Heart left ventricle (tissue), 16 donors: ENCODE measurements at places on chromosomes 13 and 19.

DNA sequence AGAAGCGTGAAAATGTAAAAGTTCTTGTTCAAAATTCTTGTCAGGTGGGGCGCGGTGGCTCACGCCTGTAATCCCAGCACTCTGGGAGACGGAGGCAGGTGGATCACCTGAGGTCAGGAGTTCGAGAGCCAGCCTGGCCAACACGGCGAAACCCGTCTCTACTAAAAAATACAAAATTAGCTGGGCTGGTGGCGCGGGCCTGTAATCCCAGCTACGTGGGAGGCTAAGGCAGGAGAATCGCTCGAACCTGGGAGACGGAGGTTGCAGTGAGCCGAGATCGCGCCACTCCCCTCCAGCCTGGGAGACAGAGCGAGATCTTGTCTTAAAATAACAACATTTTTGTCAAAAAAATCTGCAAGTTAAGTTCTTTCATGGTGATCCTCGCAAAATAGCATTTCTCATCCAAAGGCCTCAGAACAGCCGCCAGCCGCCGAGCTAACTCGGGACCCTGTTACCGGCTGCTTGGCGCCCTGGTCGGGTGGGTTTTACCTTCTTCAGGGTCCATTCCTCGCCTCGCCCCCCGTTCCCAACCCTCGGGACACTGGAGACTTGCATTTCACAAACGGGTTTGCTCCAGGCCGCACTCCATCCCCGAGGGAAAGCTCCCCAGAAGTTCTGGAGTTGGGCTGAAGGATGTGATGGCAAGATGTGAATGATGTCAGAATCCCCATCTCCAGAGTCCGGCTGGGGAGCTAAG, 1.6 kb downstream of the LATS2 start:
- no peak for DNase-seq

DNA sequence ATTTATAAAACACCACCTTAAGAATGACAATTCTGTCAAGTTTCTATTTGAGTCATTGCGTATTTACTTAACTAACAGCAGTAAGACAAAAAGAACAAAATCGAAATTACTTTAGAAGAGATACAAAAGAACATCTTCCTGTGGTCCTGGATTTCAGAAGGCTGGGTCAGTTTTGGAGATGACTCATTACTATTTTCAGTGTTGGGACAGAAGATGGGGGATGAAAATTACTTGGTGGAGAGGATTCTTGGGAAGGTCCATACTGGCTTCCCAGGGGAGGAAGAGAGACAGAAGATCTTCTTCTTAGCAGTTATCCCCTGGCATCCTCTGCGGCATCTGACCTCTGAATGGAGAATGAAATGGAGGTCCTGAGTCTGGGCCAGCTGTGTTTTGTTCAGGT, 33.5 kb upstream of the CSNK1A1L start:
- DNase-seq: no peak

DNA sequence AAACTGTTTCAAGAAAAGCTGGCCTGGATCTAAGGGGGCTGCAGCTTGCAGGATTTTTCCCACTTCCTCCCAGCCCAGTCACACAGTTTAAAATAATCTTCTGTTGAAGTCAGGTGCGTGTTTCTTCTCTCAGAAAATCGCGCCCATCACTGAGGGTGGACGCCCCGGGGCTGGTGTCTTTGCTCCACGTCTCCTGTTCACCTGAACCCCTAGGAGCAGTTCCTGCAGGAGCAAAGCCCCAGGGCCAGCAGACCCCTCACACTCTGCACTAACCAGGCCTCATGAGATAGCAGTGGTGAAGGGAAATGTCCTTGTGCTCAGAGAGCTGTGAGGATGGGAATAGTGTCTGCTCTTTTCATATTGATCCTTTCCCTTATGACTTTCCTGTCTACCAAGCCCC, 920 bp upstream of the SIGLEC7 start:
- no peak for DNase-seq

- DNase-seq: no peak
Measured at GRCh38 chr19:12953799-12954611, 3.0 kb downstream of the GADD45GIP1 start.

DNA sequence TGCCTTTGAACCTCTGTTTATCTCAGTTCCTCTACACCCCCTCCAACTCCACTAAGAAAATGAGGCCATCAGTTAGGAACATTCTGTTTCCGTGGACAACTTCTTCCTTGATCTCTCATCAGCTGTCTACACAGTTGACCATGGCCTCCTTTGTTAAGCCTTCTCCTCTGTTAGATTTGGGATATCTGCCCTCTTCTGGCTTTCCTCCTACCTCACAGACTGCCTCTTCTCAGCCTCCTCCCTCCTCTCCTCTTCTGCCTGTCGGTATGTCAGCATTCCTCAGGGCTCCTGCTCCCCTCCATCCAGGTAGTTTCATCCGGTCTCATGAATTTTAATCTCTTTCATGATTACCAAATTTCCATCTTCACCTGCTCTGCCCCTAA, 454.9 kb downstream of the FOXO1 start:
- no peak for DNase-seq

GRCh38 chr19:33280351-33280921, 21.9 kb downstream of the CEBPA start:
- DNase-seq: no peak

DNA sequence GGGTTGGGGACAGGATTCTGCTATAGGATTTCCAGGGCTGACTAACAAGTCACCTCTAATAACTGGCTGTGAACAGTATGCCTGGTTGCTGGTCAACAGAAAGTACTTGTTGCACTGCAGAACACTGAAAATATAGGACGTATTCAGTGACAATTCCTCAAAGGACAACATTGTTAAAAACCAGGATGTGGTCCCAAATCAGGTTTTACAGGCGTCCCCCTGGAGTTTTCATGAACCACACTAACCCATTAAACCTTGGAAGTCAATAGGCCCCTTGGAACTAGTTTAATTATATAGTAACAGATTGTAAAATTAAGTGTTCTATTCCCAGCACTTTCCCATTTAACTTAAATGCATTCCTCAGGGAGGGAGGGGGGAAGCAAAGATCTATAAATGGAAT, 495.4 kb downstream of the TBC1D4 start:
- DNase-seq: no peak

DNA sequence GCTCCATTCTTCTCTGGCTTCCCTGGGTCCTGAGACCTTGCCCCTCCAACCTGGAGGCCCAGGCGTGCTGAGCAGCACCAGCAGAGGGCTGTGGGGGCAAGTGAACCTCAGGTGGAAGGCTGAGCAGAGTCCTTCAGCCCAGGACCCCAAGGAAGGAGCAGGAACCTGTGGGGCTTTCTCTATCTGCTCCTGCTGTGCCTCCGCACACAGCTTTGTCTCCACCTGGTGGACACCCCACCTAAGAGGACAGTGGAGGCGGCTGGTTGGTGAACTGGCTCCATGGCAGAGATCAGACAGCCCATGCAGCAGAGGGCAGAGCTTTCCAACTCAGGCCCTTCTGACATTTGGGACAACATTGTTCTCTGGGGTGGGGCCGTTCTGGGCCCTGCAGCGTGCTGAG, 19.7 kb downstream of the ZFR2 start:
- peak; percentile 46 for DNase-seq

DNA sequence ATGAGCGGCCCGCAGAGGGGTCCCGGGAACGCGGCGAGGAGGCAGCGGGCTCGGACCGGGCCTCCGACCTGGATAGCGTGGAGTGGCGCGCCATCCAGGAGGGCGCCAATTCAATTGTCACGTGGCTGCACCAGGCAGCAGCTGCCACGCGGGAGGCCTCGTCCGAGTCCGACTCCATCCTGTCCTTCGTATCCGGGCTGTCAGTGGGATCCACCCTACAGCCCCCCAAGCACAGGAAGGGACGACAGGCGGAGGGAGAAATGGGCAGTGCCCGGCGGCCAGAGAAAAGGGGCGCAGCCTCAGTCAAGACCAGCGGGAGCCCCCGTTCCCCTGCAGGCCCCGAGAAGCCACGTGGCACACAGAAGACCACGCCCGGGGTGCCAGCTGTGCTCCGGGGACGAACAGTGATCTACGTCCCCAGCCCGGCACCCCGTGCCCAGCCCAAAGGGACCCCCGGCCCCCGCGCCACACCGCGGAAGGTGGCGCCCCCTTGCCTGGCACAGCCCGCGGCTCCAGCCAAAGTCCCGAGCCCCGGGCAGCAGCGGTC, 10.7 kb downstream of the C19orf25 start:
- no peak for DNase-seq

DNA sequence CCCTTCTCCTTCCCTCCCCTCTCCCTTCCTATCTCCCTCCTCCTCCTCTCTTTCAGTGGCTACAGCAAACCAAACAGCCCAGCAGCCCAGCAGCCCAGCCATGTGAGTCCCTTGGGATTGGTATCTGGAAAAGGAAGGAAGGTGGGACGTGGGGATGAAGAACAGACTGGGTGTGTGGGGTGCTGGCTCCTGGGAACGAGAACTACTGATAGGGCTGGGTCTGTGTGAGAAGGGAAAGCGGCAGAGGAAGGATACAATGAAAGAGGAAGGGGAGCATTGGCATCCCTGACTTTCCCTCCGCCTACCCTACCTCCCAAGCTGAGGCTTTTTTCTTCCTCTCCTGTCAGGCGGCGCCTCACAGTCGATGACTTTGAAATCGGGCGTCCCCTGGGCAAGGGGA, 863 bp downstream of the AURKC start:
- no peak for DNase-seq

DNA sequence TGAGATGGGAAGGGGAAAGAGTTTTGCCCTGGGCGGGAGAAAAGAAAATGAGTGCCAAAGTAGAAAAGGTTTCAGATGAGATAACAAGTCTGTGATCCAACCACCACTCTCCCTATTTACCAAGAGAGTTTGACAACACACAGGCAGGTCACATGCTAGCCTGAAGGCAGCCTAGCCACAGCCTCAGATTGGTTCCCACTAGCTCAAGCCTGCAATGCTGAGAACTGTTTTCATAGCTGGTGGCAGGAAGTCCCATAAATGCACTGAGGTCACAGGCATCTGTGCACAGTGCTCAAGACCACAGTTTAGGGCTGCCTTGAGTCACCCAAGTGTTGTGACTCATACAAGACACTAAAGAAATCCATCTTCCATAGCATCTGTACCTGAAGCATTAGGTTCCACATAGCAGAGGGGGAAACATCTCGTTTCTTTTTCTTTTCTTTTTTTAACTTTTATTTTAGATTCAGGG, 18.5 kb upstream of the POP4 start:
- no peak for DNase-seq

DNA sequence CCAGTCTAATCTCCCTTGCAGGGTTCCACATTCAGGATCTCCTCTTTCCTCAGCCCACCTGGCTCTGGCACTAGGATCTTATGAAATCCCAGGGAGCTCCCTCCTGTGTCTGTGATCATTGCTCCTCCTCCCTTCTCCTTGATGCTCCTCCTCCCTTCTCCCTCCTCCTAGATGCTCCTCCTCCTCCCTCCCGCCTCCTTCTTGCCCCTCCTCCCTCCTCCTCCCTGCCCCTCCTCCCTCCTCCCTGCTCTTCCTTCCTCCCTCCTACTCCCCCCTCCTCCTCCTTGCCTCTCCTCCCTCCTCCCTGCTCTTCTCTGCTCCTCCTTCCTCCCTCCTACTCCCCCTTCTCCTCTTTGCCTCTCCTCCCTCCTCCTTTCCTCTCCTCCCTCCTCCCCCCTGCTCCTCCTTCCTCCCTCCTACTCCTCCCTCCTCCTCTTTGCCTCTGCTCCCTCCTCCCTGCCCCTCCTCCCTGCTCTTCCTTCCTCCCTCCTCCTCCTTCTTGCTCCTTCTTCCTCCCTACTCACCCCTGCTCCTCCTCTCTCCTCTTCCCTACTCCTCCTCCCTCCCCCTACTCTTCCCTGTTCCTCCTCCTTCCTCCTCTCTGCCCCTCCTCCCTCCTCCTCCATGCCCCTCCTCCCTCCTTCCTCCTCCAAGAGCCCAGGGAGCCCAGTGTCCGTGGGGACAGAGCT, 14.9 kb upstream of the ZBTB7A start:
- DNase-seq: no peak

- DNase-seq: no peak
Measured at GRCh38 chr19:1063909-1064660, 2.9 kb upstream of the ARHGAP45 start.

DNA sequence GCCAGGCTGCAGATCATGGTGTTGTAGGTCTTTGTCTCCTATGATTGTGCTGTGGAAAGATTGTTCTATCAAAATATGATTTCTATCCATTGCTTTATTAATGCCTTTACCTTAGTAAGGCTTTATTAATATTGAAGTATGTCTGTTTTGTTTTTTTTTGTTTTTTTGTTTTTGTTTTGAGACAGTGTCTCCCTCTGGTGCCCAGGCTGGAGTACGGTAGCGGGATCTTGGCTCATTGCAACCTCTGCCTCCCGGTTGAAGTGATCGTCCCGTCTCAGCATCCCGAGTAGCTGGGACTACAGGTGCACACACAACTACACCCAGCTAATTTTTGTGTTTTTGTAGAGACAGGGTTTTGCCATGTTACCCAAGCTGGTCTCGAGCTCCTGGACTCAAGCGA, 7.7 kb downstream of the IRGC start:
- no peak for DNase-seq

DNA sequence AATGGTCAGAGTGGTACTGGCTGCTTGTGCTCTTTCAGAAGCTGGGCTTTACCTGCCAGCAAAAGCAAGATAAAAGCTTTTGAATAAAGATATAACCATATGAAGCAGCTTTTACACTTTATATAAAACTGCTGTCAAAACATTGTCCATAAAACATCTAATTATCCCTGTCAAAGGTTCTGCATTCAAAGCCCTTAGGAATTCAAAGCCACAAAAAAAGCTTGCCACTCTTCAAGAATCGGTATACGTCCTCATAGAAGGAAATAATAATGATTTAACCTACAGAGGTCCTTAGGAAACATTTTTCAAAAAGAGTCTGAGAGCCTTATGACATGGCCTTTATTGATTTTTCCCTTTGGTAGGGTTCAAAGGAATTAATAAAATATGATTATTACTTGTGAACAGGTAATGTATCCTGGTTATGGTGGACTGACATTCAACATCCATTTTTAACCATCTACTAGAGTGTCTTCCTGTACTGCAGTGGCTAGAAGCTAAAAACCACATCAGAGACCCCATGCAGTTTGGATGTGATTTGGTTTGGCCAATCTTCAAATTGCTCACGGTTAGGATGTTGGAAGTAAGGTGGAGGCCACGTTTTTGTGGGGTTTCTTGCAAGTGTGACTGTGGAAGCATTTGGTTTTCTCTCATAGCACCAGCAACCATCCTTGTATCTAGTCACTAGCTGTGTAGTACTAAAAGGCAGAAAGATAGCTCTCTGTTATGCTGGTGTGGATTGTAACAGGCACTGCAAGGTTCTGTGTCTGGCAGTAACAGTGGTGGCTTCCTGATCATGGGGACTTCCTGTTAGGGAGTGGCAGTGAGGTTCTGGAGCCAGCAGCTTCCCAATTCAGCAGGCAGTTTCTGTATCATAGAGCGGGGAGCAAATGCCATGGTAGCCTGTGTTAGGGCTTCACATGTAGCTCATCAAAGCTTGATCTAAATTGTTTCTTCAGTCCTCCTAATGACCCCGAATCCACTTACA, 441.5 kb downstream of the DIAPH3 start:
- no peak for DNase-seq

DNA sequence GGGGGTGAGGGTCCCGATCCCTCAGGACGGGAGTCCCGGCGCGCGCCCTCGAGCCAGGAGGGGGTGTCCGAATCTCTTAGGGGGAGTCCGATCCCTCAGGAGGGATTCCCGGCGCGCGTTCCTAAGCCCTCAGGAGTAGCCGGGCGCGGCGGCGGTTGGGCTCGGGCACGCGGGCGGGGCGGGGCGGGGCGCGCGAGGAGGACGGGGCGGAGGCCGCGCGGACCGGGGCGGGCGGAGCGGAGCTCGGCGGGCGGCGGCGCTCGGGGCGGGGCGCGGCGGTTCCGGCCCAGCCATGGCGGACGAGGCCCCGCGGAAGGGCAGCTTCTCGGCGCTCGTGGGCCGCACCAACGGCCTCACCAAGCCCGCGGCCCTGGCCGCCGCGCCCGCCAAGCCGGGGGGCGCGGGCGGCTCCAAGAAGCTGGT, at the start of gene CUL4A:
TSS of gene CUL4A (plus strand) at position 278 of the 423 bp plus-strand sequence. CDS start at position 293, 15 bp downstream.
- DNase-seq: peak; percentile 81
